Stimulated activated naive B cell treated with anti-CD40 and anti-IgM and Interleukin-4, amounts not matched to agents 10 μg/mL and 1 μg/mL and 100 μg/mL, for 72 hours (primary cell): ENCODE measurements at places on chromosomes 2 and 18.
A peak's percentile ranks its signal among the peaks of the same experiment; 100 is the strongest.

DNA sequence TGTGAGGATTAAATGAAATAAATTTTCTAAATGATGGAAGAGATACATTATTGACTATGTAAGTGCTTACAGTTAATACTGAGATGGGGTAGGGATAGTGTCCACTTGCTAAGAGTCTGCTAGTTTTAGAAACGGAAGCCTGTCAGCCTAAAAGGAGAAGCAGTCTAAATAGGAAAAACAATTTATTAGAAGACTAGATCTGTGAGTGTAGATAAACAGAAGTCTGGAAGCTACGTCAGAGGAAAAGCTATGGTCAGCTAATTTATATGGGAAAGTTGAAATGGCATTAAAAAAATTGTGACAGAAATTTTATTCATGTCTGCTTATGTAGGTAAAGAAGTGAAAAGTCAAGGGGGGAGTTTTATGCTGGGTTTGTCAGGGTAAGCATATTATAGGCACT lies 1338.4 kb upstream of the CHAC2 start:
- H3K27me3 ChIP-seq: no peaks in the 10 kb centered on the region
- no peak overlapping the region for H3K27ac ChIP-seq
- H3K4me1 ChIP-seq: no peaks in the 10 kb centered on the region
- H3K4me3 ChIP-seq: no peak overlapping the region
- no peaks in the 10 kb centered on the region for H3K36me3 ChIP-seq
- DNase-seq: no peak

GRCh38 chr2:165776796-165777195 lies 17.3 kb downstream of the GALNT3 start:
- DNase-seq: no peak
- no peak overlapping the region for H3K27ac ChIP-seq
- H3K4me3 ChIP-seq: no peak overlapping the region
- H3K4me1 ChIP-seq: peaks cover 47% of the 10 kb centered on the region
- peaks cover 33% of the 10 kb centered on the region for H3K36me3 ChIP-seq

GRCh38 chr18:55990186-55990585 lies 402.2 kb upstream of the TCF4 start:
- no peaks in the 10 kb centered on the region for H3K27me3 ChIP-seq
- H3K36me3 ChIP-seq: no peaks in the 10 kb centered on the region
- DNase-seq: no peak
- H3K4me1 ChIP-seq: no peaks in the 10 kb centered on the region

DNA sequence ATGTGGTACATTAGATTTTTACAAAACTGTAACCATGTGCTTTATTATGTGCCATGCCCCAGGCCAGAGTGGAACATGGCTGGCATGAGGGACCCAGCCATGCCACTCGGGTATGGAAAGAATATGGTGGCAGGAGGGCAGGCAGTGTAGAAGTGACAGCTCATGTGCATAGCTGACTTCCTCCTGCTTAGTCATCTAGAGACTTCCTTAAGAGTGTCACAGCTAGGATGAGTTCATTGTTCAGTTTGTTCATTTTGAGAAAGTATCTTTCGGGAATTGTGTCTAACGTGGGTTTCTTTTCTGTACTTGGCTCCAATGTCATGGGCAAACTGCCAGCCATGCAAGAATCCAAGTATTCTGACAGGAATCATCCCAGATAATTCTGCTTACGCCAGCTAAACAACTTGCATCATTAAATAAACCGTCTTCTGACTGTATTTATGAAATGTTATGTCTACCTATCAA lies 94.3 kb upstream of the ITGB6 start:
- no peak for DNase-seq
- no peaks in the 10 kb centered on the region for H3K27me3 ChIP-seq
- H3K4me3 ChIP-seq: no peak overlapping the region
- peaks cover 54% of the 10 kb centered on the region for H3K36me3 ChIP-seq
- no peak overlapping the region for H3K27ac ChIP-seq

DNA sequence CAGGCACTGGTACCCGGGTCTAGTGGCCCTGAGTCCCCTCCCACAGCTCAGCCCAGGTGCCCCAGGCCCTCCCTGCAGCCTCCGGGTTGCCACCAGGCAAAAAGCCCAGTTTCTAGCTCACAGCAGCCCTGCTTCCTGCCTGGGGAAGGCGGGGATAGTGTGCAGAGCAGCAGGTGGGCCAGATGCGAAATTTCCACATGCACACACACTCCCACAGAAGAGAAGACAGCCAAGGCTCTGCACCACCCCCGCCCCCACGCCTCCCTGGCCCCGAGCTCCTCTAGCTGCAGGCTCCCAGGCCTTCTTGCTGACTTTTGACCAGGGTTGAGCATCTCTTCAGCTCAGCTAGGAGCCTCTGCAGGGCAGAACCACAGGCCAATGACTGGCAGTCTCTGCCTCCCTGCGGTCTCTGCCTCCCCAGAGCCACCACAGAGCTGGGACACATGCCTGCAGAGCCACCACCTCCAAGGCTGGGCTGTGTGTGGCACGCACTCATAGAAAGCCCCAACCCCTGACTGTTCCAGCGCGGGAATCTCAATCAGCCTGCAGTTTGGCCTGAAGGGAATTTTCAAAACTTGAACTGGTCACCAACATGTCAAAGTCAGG lies 7.2 kb downstream of the SLC66A2 start:
- H3K4me3 ChIP-seq: no peak overlapping the region
- H3K36me3 ChIP-seq: peaks cover 29% of the 10 kb centered on the region
- H3K4me1 ChIP-seq: peaks cover 57% of the 10 kb centered on the region
- no peaks in the 10 kb centered on the region for H3K27me3 ChIP-seq

DNA sequence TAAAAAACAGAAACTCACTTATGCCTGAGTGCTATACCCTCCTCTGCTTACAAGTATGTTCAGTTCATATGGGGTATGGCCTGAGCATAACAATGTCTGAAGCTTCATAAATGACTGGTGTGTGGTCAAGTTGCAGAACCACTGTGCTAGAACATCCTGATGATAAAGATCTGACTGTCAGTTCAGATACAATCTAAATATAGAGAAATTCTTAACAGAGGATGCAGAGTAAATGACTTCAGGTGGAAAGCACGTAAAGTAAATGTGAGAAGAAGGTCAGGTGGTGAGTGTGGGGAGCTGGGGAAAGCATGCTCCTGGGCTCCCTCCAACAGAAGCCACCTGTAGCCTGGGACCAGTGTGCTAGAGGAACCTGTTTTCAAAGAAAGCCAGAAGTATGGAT lies 926.2 kb downstream of the TSN start:
- no peak for DNase-seq
- H3K27me3 ChIP-seq: no peaks in the 10 kb centered on the region
- H3K4me1 ChIP-seq: no peaks in the 10 kb centered on the region

DNA sequence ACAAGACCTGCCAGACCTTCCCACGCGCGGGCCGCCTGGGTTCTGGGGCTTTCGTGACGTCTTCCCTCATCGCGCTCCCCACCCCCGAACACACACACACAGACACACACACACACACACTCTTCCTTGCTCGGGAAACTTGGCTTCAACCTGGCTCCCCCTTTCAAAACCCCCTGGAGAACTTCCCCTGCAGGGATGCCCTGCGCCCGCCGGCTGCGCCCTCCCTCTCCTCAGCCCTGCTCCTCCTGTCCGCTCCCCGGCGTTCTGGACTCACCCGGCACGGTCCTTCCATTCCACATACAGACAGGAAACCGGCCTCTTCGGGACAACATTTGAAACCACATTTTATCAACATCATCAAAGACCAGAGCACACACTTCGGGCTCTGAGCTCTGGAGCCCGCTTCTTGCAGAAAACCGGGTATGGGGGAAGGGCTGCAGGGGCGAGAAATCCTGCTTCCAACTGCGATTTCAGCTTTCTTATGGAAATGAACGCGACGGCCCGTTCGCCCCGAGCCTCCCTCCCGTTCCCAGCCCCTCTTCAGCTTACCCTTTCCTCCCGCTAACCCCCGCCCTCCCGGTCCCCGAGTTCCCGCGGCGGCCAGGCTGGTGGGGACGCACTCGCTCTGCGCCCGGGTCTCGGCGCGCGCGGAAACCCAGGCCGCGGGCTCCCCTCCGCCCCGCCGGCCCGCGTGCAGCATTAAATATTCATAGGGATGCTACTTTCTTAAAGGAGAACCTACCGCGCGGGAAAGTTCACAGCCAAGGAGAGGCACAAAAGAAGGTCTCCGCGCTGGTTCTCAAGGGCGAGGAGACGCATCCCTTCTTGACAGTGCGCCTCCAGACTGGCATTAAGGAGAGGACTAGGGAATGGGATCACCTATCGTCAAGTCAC lies 18.3 kb downstream of the POU3F3 start:
- H3K27me3 ChIP-seq: peaks cover 44% of the 10 kb centered on the region
- peak overlapping the region; percentile 82 for H3K4me3 ChIP-seq
- H3K36me3 ChIP-seq: no peaks in the 10 kb centered on the region
- peak overlapping the region; percentile 63 for H3K27ac ChIP-seq
- no peak for DNase-seq

GRCh38 chr2:66667301-66667700 lies 232.4 kb downstream of the MEIS1 start:
- no peaks in the 10 kb centered on the region for H3K36me3 ChIP-seq
- H3K27ac ChIP-seq: no peak overlapping the region
- H3K27me3 ChIP-seq: no peaks in the 10 kb centered on the region

- H3K27me3 ChIP-seq: peaks cover 29% of the 10 kb centered on the region
- peaks cover 46% of the 10 kb centered on the region for H3K4me1 ChIP-seq
- DNase-seq: peak; percentile 72
- no peak overlapping the region for H3K27ac ChIP-seq
Observed at GRCh38 chr2:12507295-12507694, 209.4 kb upstream of the TRIB2 start.

GRCh38 chr2:31057691-31058090 lies 80.5 kb downstream of the GALNT14 start:
- H3K36me3 ChIP-seq: no peaks in the 10 kb centered on the region
- no peak overlapping the region for H3K4me3 ChIP-seq
- H3K27me3 ChIP-seq: no peaks in the 10 kb centered on the region
- no peaks in the 10 kb centered on the region for H3K4me1 ChIP-seq

DNA sequence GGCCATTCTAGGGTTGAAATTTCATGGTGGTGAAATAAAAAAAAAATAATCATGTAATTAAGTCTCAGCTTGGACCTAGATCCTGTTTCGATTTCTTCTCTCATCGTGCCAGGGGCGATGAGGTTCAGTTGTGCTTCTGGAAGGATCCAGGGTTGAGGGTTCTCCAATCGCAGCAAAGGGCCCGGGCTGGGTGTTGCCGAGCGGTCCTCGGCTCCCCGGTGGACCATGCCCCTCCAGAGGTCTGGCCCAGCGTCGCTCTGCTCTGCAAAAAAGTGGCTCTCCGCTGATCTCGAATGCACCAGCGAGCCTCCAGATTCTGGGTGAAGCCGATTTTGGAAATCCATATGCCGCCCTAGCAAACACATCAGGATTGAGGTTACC lies 39.0 kb downstream of the EN1 start:
- peaks cover 9% of the 10 kb centered on the region for H3K4me1 ChIP-seq
- no peak overlapping the region for H3K27ac ChIP-seq
- DNase-seq: no peak
- H3K36me3 ChIP-seq: peaks cover 6% of the 10 kb centered on the region
- peak overlapping the region; percentile 44 for H3K4me3 ChIP-seq

GRCh38 chr2:59236723-59237122 lies 995.6 kb upstream of the FANCL start:
- DNase-seq: no peak
- H3K4me1 ChIP-seq: peaks cover 11% of the 10 kb centered on the region
- H3K4me3 ChIP-seq: no peak overlapping the region
- no peaks in the 10 kb centered on the region for H3K36me3 ChIP-seq
- H3K27me3 ChIP-seq: no peaks in the 10 kb centered on the region
- no peak overlapping the region for H3K27ac ChIP-seq

DNA sequence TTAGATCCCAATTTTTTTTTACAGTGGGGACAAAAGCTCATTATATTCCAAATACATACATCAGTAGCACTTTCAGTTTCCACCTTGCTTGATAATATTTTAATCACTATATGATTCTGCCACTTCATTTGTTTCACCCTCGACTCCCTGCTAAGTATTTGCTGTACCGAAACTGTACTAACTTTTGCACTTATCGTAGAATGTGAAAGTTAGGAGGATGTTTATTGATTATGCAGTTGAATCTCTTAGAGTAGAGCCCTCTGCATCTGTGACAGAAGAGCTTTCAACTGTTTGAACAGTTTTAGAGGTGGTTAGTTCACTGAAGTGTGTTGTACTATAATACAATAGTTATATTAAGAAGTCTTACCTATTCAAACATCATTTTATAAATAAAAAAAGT lies 20.8 kb downstream of the NCOA1 start:
- H3K4me3 ChIP-seq: no peak overlapping the region
- H3K36me3 ChIP-seq: peaks cover 4% of the 10 kb centered on the region
- DNase-seq: no peak
- no peaks in the 10 kb centered on the region for H3K27me3 ChIP-seq
- no peak overlapping the region for H3K27ac ChIP-seq

- peak overlapping the region; percentile 96 for H3K27ac ChIP-seq
- peaks cover 39% of the 10 kb centered on the region for H3K4me1 ChIP-seq
- peak overlapping the region; percentile 25 for H3K4me3 ChIP-seq
- no peak for DNase-seq
- H3K27me3 ChIP-seq: no peaks in the 10 kb centered on the region
Observed at GRCh38 chr2:60335533-60336237, 217.8 kb downstream of the BCL11A start.

DNA sequence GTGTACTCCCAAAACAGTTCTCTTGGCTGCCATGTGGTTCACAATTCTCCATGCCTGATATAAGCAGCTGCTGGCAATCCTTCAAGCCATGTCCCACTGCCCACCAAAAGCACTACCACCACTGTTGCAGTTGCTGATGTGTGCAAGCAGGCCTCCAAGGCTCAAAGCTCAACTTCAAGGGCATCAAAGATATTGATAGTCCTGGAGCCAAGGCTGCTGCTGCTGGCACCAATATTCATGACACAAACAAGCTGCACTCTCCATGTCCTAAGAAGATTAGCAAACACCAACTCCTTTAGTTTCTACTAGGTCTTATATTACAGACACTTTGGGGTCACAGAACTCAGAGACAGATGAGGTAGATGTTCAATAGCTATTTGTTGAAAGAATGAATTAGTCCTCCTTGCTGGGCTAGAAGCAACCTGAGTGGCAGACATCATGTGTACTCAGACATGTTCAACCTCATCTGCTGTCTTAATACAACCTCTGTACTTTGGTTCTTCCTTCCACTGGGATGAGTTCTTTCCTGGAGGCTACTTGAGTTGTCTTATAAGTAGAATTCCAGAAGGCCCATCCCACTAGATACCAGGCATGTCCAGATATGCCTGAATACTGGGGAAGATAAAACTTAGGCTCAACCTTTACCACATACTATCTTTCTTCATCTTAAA lies 104.5 kb upstream of the UGP2 start:
- H3K4me3 ChIP-seq: no peak overlapping the region
- no peak overlapping the region for H3K27ac ChIP-seq
- peaks cover 2% of the 10 kb centered on the region for H3K4me1 ChIP-seq

GRCh38 chr18:9743200-9744016 lies 35.3 kb downstream of the RAB31 start:
- no peak overlapping the region for H3K4me3 ChIP-seq
- H3K27ac ChIP-seq: no peak overlapping the region
- DNase-seq: no peak
- peaks cover 7% of the 10 kb centered on the region for H3K4me1 ChIP-seq
- no peaks in the 10 kb centered on the region for H3K36me3 ChIP-seq

- no peak overlapping the region for H3K4me3 ChIP-seq
- peaks cover 15% of the 10 kb centered on the region for H3K36me3 ChIP-seq
- H3K27me3 ChIP-seq: no peaks in the 10 kb centered on the region
- no peak overlapping the region for H3K27ac ChIP-seq
- peaks cover 3% of the 10 kb centered on the region for H3K4me1 ChIP-seq
Observed at GRCh38 chr2:208000701-208001395, 24.5 kb downstream of the PLEKHM3 start.

GRCh38 chr2:102064679-102065674 lies 73.2 kb downstream of the IL1R2 start:
- H3K27ac ChIP-seq: peak overlapping the region; percentile 20
- H3K4me3 ChIP-seq: no peak overlapping the region
- peaks cover 26% of the 10 kb centered on the region for H3K4me1 ChIP-seq
- no peaks in the 10 kb centered on the region for H3K36me3 ChIP-seq
- H3K27me3 ChIP-seq: peaks cover 39% of the 10 kb centered on the region
